ENCODE measurements at places on chromosomes 3 and 15. TPM values are rescaled to one million over a fixed set of nuclear protein-coding genes. Genes with fewer than 3 reads are reported as not detected.

DNA sequence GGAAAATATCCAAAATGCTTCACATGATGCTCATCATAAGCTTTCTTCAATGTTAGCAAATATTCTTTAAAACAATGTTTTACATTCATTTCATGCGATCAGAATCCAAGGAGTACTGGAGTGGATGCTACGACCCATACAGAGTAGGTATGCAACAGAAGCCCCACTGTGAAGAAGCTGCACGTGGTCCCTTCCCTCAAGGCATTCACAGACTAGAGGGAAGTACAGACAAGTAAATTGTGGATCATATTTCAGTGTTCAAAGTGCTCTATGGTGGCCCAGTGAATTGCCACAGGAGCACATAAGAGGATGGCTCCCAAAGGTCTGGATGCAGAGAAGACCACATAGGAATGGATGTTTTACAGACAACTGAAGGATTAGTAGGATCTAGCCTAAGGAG, 789.9 kb downstream of the IGSF11 start:
- no peak for DNase-seq

DNA sequence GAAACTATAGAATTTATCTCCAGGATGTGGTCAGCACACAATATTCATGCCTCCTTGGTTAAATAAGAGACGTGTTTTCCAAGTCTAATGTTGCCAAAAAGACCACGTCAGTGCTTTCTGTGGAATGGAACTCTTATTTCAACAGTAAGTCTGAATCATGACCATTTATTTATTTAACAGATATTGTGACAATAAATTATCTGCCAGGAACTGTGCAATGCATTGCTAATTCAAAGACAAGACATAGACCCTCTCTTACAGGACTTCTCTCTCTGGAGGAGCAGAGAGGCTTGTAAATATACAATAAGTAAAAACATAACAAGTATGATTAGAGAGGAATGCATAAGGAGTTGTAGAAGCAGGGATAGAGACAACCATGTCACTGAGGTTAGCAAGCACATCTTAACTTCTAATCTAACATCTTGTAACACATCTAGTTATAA, 227.5 kb downstream of the DTWD1 start:
- DNase-seq, result peak; percentile 95

DNA sequence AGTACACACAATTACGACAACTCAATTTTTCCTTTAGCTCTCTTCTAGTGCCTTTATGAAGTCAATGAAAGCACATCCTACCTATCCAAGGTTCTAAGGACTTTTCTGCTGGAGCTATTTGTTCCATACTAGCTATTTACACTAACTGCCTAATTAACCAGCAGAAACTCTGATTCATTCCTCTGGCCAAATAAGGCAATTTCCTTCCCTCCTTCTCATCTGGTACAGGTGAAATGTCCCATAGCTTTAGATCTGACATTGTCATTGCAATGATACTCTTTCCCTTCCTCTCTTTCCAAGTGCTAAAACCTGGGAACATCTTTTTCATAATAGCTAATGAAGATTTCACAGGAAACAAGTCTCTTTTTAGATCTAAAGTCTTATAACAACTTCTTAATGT, 521.7 kb downstream of the SOX2 start:
- DNase-seq, result no peak

Gene CP
- not detected for total RNA-seq

- no peak for DNase-seq
These were observed 7.8 kb upstream of the RFC4 start for GRCh38 chr3:186814100-186814499.

GRCh38 chr15:88334436-88334835, 77.9 kb upstream of the NTRK3 start:
- DNase-seq, result peak; percentile 60

GRCh38 chr3:24829629-24830229, 335.1 kb upstream of the THRB start:
- no peak for DNase-seq

DNA sequence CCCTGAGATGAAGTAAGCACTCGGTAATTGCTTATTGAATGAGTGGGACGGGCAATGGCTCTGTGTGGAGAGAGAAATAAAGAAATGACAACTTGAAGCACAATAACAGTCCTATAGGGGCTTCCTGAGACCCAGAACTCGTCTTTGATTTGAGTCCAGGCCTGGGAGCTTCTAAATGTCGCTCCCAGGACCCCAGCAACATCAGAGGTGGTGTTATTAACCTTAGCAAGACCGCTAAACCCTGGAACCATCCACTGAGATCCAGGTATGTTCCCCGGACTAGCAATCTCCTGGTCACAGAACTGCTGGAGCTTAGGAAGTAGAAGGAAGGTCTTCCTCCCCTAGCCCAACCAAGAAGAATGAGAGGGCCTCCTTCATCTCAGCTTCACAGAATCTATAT, 160.0 kb downstream of the MINAR1 start:
- DNase-seq, result no peak

- DNase-seq, result no peak
These were observed 19.5 kb downstream of the BCL6 start for GRCh38 chr3:187725653-187726370.

- DNase-seq, result peak; percentile 61
These were observed 69.5 kb upstream of the VEPH1 start for GRCh38 chr3:157572559-157573270.

DNA sequence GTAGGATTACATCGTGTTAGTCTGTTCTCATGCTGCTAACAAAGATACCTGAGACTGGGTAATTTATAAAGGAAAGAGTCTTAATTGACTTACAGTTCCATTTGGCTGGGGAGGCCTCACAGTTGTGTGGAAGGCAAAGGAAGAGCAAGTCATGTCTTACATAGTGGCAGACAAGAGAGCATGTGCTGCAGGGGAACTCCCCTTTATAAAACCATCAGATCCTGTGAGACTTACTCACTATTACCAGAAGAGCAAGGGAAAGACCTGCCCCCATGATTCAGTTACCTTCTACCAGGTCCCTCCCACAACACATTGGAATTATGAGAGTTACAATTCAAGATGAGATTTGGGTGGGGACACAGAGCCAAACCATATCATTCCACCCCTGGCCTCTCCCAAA, 3.4 kb downstream of the SLC25A26 start:
- DNase-seq, result no peak

GRCh38 chr3:58651276-58651675, 15.3 kb downstream of the FAM3D start:
- DNase-seq, result no peak

DNA sequence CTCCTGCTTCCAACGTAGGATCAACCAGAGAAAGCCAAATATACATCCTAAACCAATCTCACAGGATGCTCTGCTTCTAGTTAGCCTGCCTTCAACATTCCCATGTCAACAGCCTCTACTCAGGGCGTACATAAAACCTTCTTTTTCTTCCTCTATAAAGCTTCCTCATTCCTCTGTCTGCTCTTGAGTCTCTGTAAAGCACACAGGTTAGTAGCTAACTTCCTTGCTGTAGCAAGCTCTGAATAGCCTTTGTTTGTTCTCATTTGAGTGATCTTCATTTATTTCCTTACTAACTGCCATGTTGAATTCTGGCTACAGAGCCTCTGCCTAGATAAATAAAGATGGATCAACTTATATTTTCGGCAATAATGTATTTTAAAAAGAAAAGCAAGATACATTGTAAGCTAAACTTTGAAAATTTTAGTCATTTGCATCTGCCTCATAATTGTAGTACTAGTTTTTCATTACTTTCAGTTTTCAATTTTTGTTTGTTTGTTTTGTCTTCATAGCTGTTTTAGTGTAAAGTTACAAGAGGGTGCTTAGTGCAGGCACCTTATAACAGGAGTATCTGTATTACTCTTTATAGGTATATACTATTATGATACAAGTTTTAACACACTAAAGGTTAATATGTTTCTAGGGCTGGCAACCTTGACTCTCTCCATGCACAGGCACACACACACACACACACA, 498.2 kb downstream of the PYDC2 start:
- no peak for DNase-seq

Gene CCDC39
- total RNA-seq, result not detected

DNA sequence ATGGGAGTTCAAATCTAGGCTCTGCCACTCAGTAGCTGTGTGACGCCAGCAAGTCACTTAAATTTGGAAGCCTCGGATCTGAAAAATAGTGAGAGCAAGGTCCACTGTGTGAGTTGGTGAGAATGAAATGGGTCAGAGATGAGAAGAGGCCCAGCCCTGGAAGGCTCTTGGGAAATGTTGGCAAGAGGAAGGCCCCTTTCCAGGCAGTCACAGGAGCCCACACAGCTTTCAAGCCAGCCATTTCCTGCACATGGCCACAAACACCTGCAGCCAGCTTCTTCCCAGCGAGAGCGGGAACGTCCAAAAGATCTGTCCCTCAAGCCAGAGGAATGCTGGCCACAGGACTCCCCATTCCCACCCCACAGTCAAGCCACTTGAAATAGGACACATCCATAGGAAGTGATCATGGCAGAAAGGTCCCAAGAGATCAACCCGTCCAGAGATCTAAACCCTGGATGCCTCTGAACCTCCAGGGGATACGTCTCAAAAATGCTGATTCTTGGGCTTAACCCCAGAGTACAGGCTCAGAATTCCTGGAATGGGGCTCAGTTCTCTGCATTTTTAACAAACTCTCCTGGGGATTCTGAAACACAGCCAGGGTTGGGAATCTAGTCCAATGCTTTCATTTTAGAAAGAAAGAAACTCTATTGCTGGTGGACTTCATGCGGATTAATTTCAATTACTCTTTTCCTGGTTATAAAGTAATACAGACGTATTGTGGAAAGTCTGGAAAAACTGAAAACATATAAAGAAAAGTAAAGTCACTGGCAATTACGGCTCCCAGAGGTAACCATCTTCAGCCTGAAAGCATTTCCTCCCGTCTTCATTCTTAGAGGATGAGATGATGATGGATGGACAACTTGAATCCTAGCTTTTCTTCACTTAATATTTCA, 35.9 kb downstream of the NTRK3 start:
- DNase-seq, result no peak

DNA sequence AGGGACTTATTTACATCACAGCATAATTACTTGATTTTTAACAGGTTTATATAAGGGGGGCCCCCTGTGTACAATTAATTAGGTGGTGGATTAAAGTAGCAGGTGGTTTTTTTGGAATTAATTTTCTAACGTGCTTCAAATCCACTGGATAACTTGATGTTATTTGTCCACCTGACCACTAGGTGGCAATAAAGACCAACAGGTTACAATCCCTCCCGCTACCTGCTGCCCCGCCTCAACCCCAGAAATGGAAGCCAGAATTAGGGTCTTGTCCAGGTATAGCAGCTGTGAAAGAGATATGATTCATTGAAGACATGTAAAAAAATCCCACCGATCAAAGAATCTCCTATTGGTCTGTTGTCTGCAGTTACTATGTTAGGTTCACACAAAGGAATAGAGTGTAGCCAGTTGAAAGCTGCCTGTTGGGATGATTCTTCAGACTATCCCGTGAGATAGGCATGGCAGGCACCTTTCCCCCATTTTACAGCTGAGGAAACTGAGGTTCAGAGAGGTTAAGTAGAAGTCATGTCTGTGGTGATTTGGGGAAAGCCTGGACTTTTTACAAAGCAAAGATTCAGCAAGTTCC, 44.0 kb downstream of the MFSD1 start:
- DNase-seq, result no peak

GRCh38 chr15:38662033-38662802, 97.6 kb upstream of the RASGRP1 start:
- DNase-seq, result no peak

DNA sequence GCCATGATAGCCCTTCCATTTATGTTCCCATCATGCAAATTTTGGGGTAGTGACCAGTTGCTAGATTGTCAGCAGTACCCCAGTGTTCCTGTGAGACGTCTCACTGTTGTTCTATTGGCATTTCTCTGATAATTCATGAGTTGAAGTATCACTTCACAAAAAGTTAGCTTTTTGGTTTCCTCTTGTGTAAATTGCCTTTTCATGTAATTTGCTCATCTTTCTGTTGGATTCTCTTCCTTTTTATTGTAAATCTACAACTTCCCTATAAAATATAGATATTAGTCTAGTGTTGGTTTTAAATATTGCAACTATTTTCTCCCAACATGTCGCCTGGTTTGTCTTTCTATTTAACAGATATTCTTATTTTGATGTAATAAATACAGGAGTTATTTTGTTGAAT, 7.5 kb upstream of the A4GNT start:
- no peak for DNase-seq

Gene KNG1
- total RNA-seq, result not detected

- DNase-seq, result peak; percentile 59
These were observed 47.6 kb downstream of the TXNRD3 start for GRCh38 chr3:126607214-126607908.

DNA sequence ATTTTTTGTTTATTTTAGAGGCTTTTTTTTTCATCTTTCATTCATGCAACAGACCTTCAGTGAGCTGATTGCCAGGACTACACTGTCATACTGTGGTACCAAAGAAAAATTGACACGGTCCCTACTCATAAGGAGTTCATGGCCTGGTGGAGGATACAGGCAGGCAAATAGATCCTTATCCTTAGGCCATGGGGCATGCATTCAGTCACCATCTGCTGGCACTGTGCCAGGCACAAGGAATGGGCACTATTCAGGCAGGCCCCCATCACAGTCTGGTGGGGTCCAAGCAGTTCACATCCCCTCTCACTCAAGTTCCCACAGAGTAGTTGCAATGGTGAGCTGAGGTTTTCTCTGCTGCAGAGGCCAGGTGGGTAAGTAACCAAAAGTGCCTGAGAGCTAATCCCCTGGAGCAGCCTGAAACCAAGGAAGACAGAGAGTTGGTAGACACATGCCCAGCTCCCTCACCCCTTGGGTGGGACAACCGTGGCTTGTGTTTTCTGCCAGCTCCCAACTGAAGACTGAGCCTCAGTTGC, 17.3 kb downstream of the CISH start:
- no peak for DNase-seq

DNA sequence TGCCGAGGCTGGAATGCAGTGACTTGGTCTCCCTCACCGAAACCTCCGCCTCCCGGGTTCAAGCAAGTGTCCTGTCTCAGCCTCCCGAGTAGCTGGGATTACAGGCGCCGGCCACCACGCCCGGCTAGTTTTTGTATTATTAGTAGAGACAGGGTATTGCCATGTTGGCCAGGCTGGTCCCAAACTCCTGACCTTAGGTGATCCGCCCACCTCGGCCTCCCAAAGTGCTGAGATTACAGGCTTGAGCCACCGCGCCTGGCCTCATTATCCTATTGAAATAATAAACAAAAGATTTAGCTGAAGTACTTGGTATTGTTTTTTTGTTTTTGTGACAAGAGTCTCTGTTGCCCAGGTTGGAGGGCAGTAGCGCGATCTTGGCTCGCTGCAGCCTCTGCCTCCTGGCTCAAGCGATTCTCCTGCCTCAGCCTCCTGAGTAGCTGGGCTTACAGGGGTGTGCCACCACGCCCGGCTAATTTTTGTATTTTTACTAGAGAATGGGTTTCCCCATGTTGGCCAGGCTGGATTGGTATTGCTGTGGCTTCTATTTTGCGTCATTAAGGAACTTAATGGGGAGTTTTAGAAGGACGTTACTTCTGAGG, 1.5 kb downstream of the RPL35A start:
- no peak for DNase-seq

GRCh38 chr3:98977520-98977919, 76.0 kb upstream of the DCBLD2 start:
- DNase-seq, result peak; percentile 74

Data from HFFc6 (cell line).